Esophagus squamous epithelium (tissue), 5 donors: ENCODE measurements at places on chromosomes 7 and 10.

- no peak for DNase-seq
Observed at GRCh38 chr7:29194594-29195427, at the start of gene CHN2. TSS of gene CHN2 (plus strand) at chr7:29194775.

DNA sequence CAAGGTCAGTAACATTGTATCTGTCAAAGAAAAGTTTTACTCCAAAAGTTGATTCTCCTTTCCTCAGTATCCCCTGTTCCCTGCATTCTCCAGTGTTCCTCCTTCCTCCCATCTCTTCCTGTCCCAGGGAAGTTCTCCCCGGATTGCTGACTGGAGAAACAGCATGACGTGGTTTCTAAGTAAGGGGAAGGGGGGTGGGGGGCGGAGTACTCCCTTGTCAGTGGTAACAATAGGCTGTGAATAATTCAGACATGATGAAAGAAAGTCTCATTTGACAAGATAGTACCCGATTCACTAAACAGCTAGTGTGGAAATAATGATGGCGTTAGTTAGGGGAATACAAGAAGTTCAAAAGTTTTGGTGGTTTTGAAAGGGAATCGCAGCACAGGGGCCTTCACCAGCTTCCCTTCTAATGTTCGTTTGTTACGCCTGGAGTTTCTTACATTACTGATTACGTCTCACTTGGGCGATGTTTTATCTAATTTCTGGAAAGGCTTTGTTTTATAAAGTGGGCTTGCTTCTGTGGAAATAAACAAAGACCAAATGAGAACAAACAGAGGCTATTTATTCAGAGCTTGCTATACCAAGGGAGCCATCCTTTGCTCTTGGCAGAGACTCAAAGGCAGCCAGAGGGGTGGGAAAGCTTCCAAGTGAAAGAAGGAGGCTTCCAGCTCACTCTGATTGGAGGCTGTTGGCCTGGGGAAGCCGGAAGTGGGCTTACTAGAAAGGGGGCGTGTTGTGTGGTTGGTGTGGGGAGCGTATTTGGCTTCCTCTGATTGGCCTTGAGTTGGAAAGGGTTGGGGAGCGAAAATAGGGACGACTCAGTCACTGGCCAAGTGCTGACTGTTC, 453.7 kb downstream of the SDK1 start:
- DNase-seq = no peak

GRCh38 chr7:92296880-92297445, 51.2 kb downstream of the ANKIB1 start:
- DNase-seq = no peak

DNA sequence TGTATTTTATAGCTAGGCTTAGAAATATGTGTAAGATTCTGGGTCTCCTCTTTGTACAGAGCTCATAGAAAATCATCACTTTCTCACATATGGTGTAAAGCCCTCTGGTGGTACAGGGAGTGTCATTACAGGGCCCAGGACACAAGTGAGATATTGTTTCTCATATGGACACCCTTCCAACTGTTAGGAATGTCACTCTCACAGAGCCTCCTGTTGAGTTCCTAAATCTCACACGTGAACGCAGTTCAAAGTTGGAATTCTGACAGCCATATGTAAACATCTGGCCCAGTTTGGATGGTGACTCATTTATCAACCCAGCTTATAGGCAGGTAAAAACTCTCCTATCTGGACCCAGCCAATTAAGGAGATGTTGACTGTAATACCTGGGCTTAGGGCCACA, 35.4 kb upstream of the ZNF107 start:
- no peak for DNase-seq

DNA sequence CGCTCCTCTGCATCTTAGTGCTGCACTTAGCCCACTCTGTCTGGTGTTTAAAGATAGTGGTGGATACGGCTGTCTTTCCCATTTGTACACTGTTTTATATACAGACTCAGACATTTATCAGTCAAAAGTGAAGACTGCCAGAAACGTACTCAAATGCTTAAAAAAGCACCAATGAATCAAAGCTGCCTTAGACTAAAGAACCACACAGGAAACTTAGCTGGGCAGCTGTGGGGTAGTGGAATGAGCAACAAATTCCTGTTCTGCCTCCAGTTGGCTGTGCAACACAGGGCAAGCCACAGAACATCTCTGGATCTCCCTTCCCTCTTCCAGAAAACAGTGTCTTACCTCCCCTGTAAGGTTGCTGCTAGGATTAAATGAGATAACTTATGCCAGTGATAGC, 76.0 kb downstream of the ATXN7L1 start:
- no peak for DNase-seq

DNA sequence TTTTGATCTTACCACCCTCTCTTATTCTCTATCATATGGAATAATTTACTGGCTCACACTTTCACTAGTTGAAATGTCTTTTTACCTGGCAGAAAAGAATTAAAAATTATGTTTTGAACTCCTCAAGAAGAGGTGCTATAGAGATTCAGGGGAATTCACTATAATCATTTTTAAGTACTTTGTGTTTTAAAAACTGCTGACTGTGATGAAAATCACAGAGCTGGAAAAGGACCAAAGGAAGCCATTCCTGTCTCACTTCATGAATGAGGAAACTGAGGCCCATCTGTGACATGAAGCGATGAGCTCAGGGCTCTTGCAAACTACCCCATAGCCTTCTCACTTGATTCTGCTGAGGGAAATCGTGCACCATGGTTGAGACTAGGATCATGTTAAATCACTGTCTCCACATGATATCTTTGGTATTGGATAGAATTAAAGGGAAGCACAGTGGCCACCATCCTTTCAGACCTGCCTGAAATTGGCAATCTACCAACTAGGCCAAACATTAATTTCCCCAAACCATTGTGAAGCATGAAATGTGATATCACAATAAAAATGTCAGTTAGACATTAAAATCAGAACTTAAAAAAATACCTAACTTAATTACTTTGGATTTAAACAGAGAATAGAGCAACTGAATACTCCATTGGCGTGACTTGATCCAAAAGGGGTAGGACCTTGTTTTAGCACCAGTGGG, 141.0 kb downstream of the FZD1 start:
- DNase-seq = no peak

- DNase-seq = no peak
Observed at GRCh38 chr10:84523526-84523925, 195.1 kb downstream of the CCSER2 start.

DNA sequence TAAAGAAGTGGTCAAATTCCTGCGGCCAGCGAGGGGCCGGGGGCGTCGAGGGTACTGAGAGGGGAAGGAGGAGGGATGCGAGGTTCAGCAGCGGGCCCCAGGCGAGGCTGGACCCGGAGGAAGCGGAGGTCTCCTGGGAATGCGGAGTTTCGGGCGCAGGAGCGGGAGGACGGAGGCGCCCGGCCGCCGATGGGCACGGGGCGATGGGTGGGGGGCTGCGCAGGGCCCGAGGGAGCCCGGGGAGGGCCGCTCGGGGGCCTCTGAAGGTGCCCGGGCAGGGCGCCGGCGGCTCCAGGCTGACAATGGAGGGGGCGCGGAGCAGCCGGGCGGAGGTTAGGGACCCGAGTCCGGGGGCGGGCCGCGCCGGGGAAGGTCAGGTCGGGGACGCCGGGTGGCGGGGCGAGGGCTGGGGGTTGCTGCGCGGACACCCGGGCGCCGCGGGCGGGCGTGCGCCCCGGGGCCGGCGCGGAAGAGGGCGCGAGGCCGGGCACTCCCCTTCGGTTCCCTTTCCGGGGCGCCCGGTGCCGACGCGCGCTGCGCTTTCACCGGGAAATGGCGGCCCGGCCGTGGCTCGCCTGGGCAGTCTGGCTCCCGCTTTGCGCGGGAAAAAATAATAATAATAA, 683 bp downstream of the MACROH2A2 start:
- DNase-seq = no peak

GRCh38 chr10:3936422-3937040, 151.5 kb upstream of the KLF6 start:
- no peak for DNase-seq

DNA sequence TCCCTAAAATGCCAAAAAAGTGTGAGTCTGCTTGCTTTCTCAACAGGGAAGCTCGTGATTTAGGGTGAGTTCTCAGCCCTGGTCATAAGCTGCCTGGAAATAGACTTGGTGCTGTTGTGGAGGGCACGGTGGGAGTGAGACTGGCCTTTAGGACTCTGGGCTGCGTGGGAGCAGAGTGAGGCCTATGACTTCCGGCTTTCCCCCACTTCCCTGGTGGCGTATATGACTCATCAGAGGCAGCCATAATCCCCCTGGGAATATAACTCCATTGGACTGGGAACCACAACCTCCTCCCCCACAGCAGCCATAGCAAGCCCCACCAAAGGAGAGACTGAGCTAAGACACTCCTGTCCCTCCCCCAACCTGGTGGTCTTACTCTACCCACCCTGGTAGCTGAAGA, 95.0 kb downstream of the PON1 start:
- DNase-seq = no peak

DNA sequence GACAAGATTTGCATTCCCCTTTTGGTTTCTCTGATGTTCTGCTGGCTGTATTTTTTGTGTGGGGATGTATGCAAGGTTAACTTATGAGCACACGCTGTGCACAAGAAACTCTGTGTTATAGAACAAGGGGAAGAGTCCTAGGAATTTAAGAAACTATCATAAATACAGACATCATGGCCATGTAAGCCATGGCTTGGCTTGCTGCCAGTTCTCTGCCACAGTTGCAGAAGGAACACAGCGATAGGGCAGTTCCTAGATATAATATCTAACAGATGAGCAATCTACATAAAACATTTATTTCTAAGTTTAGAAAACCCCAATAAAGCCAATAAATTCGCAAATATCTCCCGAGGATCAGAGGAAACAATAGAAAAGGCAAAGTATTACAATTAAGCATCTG, 153.3 kb downstream of the LRRTM3 start:
- DNase-seq = no peak

DNA sequence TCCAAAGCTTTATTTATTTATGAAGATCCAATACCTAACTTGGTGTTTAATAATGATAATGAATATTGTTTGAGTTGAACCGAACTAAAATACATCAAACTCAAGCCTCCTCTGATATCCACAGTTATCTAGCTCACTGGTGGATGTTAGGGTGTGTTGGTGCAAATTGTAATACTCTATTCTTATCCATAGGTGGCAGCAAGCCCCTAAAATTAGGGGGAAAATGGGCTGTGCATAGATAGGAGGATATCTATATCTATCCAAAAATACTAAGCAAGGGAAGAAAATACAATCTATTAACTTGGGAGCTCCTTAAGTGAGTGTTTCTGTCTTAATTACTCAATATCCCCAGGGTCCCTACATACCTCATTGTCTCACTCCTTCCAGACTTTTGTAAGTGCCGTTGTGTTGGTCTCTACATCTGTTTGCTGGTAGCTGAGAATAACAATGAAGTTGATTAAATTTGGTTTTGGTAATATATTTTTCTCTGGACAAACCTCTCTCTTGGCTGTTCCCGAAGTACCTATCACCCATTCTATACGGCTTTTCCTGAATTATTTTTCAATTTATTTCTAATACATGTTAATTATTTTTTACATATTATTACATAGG, 55.0 kb upstream of the VWDE start:
- DNase-seq = no peak

DNA sequence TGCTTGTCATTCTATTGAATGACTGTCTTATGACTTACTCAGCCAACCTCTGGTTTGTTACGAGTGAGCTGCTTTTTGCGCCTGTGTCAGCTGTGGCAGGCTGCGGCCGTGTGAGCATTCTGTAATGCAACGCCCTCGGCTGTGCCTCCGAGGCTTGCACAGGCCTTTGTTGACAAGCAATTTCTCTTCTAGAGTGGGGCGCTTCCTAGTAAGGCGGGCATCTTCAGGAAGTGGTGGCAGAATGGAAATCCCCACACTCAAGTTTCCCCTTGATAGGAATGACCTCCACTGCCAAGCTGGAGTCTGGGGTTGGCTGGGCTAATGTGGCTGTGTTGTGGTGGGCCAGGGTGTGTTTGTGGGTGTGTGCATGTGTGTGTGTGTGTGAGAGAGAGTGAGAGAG, 20.2 kb upstream of the TMEM178B start:
- no peak for DNase-seq

DNA sequence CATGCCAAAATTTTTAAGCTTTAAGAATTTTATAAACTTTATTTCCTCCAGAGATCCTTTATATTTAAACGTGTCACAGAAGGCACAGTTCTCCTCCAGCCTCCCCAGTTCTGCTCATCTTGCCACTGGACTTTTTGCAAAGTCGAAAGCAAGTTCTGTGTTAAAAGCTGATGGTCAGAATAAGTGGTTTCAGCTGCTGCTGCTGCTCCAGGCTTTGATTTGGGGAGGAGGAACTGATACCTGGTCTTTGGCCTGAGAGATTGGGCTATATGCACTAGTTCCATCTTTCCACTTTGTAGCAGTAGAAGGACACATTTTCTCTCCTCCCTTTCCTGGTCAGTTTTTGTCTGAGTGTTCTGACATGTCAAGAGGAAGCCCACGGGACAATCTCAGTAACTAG, 435.9 kb upstream of the PHF14 start:
- DNase-seq = no peak

- DNase-seq = no peak
Observed at GRCh38 chr7:28081016-28081415, 99.6 kb downstream of the JAZF1 start.

DNA sequence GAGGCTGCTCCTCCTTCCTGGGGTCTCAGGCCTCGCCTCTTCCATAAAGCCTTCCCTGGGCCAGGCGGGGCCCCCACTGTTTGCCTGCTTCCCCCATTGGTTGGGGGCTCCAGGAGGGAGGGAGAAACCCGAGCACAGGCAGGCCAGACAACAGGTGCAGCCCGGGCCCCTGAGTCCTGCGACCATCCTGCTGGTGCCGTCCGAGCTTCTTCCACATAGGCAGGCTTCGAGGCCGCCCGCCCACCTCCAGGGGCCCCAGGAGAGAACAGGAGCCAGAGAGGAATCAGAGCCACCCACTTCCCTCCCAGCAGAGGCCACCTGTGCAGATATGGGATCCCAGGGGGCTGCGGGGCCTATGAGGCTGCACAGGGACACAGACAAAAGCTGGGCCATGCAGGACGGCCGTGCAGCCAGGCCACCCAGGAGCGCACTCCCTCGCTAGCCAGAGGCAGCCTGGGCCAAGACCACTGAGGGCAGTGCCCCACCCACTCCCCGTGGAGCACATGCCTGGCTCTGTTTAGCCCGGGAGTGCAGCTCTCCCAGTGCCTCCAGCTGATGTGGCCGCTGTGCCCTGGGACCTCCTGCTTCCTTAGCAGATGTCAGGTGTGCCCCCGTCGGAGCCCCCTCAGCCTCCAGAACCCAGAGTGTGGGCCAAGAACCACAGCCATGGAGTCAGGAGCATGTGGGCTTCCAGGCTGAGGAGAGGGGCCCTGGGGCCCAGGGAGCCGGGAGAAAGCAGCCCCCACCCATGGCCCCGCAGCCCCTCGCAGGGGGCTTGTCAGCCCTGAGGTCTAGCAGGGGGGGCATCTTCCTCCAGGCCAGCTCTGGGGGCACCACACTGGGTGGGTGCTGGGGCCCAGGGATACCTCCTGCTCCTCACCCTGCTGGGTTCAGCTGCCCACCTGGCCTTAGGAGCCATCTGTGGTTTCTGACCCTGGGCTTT, 59.9 kb upstream of the INPP5A start:
- DNase-seq = no peak

GRCh38 chr10:6089334-6090219, 743 bp downstream of the RBM17 start:
- no peak for DNase-seq

DNA sequence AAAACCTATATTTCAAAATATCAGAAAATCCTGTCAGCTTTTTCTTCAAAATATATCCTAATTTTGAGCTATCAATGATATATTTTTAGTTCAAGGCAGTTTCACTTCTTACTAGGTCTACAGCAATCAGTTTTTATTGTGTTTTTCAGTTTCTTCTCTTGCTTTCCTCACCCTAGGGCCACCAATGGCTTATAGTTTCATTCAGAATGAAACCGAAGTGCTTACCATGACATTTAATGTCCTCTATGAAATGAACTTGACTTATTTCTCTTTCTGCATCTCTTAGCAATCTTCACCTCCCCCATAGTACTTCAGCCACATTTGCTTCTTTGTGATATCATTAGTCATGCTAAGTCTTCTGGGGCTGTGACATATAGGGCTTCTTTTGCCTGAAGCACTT, 100.3 kb downstream of the ARL5B start:
- no peak for DNase-seq
